Esophagus muscularis mucosa (tissue), 4 donors: ENCODE measurements at places on chromosomes 2 and 18. TPM values are rescaled to one million over a fixed set of nuclear protein-coding genes. Genes with fewer than 3 reads are reported as not detected.

Gene KCNK3
- total RNA-seq = 7.3 TPM

Gene GPBAR1
- 4.2 TPM for total RNA-seq

Gene YWHAQ
- 239 TPM for total RNA-seq

Gene ERFE
- not detected for total RNA-seq

Gene CCDC102B
- 4.6 TPM for total RNA-seq

Gene GPR45
- total RNA-seq = not detected

Gene GALNT14
- 0.80 TPM for total RNA-seq

Gene SERPINB4
- not detected for total RNA-seq

Gene CPLX4
- not detected for total RNA-seq

Gene TMEM169
- under 0.01 TPM for total RNA-seq

Gene RESP18
- total RNA-seq = not detected

Gene C2orf81
- total RNA-seq = 4.6 TPM

Gene IL1R1
- total RNA-seq = 55.6 TPM

Gene CRYGC
- not detected for total RNA-seq

Gene RUFY4
- 0.11 TPM for total RNA-seq

Gene ICA1L
- 14.4 TPM for total RNA-seq

Gene KCNG2
- not detected for total RNA-seq

Gene ZNF385B
- total RNA-seq = 3.2 TPM

Gene HYCC2
- 9.1 TPM for total RNA-seq

Gene PLEKHM3
- 29.9 TPM for total RNA-seq

Gene FECH
- 37.2 TPM for total RNA-seq

Gene DCAF17
- total RNA-seq = 13.0 TPM

Gene MYCN
- 0.83 TPM for total RNA-seq

Gene TCF4
- 76.8 TPM for total RNA-seq

Gene IL36B
- total RNA-seq = not detected

Gene PRSS56
- not detected for total RNA-seq

Gene SLC38A11
- 11.6 TPM for total RNA-seq

Gene OSR1
- 96.4 TPM for total RNA-seq

Gene GGCX
- 25.3 TPM for total RNA-seq

Gene NDUFAF7
- 13.9 TPM for total RNA-seq

Gene KIDINS220
- total RNA-seq = 78.1 TPM

Gene SCYGR4
- total RNA-seq = not detected

Gene ARHGAP15
- total RNA-seq = 7.1 TPM

Gene PREPL
- total RNA-seq = 35.1 TPM

Gene CIB4
- not detected for total RNA-seq

Gene CNTNAP5
- total RNA-seq = 0.17 TPM

Gene FIGN
- total RNA-seq = 11.3 TPM

Gene CNNM4
- 4.6 TPM for total RNA-seq

Gene POTEC
- total RNA-seq = not detected

Gene RNF125
- total RNA-seq = 5.0 TPM

Gene B4GALT6
- total RNA-seq = 4.5 TPM

Gene CTNNA2
- total RNA-seq = 2.5 TPM

Gene TWIST2
- 46.9 TPM for total RNA-seq

Gene PDE1A
- 10.5 TPM for total RNA-seq

Gene SULT1C4
- total RNA-seq = 3.1 TPM

Gene PSMA8
- not detected for total RNA-seq

Gene GRB14
- total RNA-seq = 5.3 TPM

Gene WNT10A
- 0.17 TPM for total RNA-seq

Gene ASTL
- total RNA-seq = not detected
